ENCODE measurements at places on chromosomes 13 and 19. TPM values are rescaled to one million over a fixed set of nuclear protein-coding genes. Genes with fewer than 3 reads are reported as not detected.

GRCh38 chr19:51808333-51808986 lies 13.5 kb downstream of the FPR3 start:
- no peak overlapping the region for H3K4me3 ChIP-seq
- H3K27ac ChIP-seq, result no peak overlapping the region
- H3K27me3 ChIP-seq, result no peaks in the 10 kb centered on the region
- no peaks in the 10 kb centered on the region for H3K36me3 ChIP-seq
- peaks cover 40% of the 10 kb centered on the region for H3K4me1 ChIP-seq
- no peak for DNase-seq

DNA sequence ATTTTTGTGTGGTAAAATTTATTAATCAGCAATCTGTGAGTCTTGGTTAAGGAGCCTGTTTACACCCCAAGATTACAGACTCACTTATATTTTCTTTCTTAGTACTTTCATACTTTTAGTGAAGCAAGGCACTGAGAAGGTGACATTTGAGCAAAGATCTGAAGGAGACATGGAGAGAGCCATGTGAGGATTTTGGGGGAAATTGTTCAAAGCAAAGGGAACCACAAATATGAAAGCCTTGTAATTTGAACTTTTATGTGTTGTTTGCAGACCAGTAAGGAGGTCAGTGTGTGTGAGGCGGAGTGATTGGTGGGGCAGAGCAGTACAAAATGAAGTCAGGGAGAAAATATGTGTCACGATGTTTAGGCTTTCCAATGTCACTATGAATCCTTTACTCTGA lies 140.7 kb upstream of the KLF12 start:
- H3K4me3 ChIP-seq, result no peak overlapping the region
- no peak for DNase-seq
- H3K27me3 ChIP-seq, result no peaks in the 10 kb centered on the region

GRCh38 chr19:14085309-14085995 lies at the start of gene C19orf67:
Gene C19orf67, minus strand, starts transcription at chr19:14085783. Its CDS starts 156 bp downstream, at chr19:14085627.
- H3K27ac ChIP-seq, result no peak within 1 kb of the TSS
- peaks cover 20% of the 10 kb centered on the region for H3K4me1 ChIP-seq
- no peaks in the 10 kb centered on the region for H3K36me3 ChIP-seq
- no peak within 1 kb of the TSS for H3K4me3 ChIP-seq

GRCh38 chr13:99941086-99941485 lies 30.5 kb downstream of the ZIC5 start:
- DNase-seq, result no peak
- no peak overlapping the region for H3K4me3 ChIP-seq
- H3K27ac ChIP-seq, result no peak overlapping the region

GRCh38 chr19:56814656-56815055 lies 25.9 kb downstream of the PEG3 start:
- DNase-seq, result no peak

- no peaks in the 10 kb centered on the region for H3K27me3 ChIP-seq
- H3K36me3 ChIP-seq, result no peaks in the 10 kb centered on the region
- H3K4me1 ChIP-seq, result no peaks in the 10 kb centered on the region
- H3K4me3 ChIP-seq, result no peak overlapping the region
Observed at GRCh38 chr13:35771898-35772297, 295.4 kb upstream of the MAB21L1 start.

- no peaks in the 10 kb centered on the region for H3K36me3 ChIP-seq
- peak within 1 kb of the TSS; percentile 80 for H3K4me3 ChIP-seq
- peaks cover 52% of the 10 kb centered on the region for H3K4me1 ChIP-seq
Observed at GRCh38 chr13:113863524-113864272, at the start of gene GAS6. Gene GAS6, minus strand, starts transcription at chr13:113864076. Its CDS starts 156 bp downstream, at chr13:113863920.

DNA sequence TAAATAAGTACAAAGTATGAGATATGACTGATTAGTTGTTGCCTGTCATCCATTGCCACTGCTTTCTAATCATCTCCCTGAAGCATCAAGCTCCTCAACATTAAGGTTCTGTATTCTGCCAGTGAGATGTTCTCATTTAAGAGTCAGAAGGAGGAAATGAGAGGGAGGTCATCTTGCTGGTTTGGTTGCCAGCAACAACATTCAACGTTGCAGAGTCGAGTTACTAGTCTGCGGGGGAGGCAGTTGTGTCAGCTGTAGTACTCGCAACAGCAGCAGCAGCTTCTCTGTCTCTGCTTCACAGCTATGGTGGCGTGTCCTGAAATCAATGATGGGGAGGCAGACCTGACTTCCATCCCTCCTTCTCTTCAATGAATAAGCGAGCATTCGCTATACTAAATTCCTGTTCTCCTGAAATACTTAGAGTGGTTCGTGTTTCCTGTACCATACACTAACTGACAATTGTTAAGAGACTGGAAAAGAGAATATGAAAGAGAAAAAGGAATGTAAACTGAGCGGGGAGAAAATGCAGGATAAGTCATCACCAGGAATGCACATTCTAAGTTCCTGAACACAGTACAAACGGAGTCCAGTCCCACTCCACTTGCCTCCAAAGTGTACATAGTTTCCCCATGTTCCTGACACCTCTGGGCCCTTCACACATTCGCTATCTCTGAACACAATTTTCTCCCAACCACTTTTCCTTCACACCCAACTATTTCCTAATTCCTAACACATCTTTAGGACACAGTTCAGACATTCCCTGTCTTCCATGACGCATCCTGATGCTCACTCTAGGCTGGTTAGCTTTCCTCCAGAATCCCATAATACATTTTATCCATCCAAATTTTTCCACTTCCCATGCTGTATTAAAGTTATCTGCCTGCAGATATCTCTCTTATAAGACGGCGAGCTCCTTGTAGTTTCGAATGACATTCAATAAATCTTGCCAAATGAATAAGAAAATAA lies 263.0 kb downstream of the KLF12 start:
- no peak for DNase-seq
- no peak overlapping the region for H3K4me3 ChIP-seq
- H3K4me1 ChIP-seq, result no peaks in the 10 kb centered on the region

DNA sequence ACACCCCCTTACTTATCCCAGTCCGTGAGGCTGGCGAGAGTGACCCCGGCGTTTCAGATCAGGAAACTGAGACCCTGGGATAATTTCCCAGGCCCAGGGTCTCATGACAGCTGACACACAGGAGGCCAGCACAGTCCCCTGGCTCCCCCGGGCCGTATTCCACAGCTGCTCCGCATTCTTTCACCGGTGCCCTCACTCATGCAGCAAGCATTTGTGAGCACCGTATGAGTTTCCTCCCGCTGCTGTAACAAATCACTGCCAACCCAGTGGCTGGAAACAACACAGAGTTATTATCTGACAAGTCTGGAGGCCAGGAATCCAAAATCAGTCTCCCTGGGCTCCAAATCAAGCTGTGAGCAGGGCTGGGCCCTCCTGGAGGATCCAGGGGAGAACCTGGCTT lies 21.3 kb downstream of the GADD45B start:
- no peaks in the 10 kb centered on the region for H3K36me3 ChIP-seq
- no peak overlapping the region for H3K27ac ChIP-seq
- H3K27me3 ChIP-seq, result no peaks in the 10 kb centered on the region
- no peak for DNase-seq
- H3K4me3 ChIP-seq, result no peak overlapping the region

GJA3 gene
- total RNA-seq, result 0.07 TPM

ZNF491 gene
- total RNA-seq, result 0.55 TPM

IZUMO2 gene
- total RNA-seq, result not detected

CDC37 gene
- total RNA-seq, result 185 TPM

All from upper lobe of left lung (tissue), 6 donors.